ENCODE measurements at places on chromosomes 7 and 10.

- H3K4me1 ChIP-seq: peaks cover 5% of the 10 kb centered on the region
- H3K4me3 ChIP-seq: no peak overlapping the region
- no peak overlapping the region for H3K27ac ChIP-seq
- no peaks in the 10 kb centered on the region for H3K36me3 ChIP-seq
Measured at GRCh38 chr7:69781412-69781846, 183.2 kb downstream of the AUTS2 start.

DNA sequence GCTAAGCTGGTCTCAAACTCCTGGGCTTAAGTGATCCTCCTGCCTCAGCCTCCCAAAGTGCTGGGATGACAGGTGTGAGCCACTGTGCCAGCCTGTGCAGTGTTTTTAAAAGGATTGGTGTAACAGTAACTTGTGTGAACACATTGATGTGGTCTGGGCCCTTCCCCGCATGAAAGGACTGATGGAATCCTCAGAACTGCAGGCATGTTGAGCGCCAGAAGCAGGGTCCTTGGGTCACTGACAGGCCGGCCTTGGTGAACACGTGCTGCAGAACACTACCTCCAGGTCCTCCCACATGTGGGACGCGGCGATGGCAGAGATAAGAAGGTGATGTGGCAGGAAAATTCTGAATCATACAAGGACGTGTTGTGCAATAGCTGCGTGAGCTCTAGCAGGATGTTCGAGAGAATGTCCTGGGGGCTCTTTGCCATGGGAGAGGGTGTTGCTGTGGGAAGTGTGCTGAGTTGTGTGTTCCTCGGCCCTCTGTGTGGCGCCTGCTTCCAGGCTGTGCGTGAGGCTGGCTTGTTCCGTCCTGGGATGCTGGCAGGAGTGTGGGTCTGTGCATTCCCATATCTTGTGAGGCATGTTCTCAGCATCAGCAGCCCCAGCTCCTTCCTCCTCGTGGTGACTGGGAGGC is 68.2 kb downstream of the DNAJB6 start:
- no peak overlapping the region for H3K27ac ChIP-seq
- H3K4me1 ChIP-seq: no peaks in the 10 kb centered on the region
- H3K27me3 ChIP-seq: no peaks in the 10 kb centered on the region
- peaks cover 12% of the 10 kb centered on the region for H3K36me3 ChIP-seq

DNA sequence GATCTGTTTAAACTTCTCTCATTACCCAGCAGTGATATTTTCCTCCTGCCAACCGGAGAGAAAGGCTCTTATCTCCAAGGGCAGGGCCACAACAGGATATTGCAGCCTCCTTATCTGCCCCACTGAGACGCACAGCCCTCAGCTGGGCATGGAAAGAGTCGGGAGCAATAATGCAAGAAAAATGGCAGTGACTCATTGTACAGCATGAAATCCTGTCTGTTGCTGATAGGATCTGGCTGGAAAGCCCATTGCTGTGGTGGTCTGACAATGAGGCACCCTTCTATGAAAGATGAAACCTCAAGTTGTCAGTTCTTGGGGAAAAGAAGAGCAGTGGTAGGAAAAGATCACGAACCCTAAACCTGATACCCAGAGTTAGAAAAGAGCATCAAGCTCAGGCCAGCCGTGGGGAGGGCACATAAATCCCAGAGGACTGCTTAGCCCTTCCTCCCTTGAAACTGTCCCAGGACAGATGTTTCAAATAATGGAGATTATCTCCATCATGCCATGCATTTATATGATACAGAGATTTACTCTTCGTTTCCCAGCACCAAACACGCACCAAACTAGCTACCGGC is 47.0 kb upstream of the FIGNL1 start:
- no peak overlapping the region for H3K4me3 ChIP-seq
- no peaks in the 10 kb centered on the region for H3K36me3 ChIP-seq
- no peak for DNase-seq
- no peaks in the 10 kb centered on the region for H3K27me3 ChIP-seq
- H3K4me1 ChIP-seq: no peaks in the 10 kb centered on the region

DNA sequence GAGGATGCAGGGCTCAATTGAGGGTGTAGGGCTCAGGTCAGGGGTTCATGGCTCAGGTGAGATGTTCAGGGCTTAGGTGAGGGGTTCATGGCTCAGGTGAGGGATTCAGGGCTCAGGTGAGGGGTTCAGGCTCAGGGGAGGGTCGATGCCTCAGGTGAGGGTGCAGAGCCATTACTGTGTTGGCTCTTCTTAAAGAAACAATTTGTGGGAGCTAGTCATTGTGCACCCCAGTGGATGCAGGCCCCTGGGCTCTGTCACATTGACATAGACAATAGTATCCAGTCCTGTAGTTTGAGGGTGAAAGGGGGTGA is 86.7 kb downstream of the ADCY1 start:
- H3K27me3 ChIP-seq: no peaks in the 10 kb centered on the region
- no peak for DNase-seq
- H3K4me3 ChIP-seq: no peak overlapping the region
- no peak overlapping the region for H3K27ac ChIP-seq
- no peaks in the 10 kb centered on the region for H3K36me3 ChIP-seq

GRCh38 chr10:122341141-122341810 is 33.2 kb upstream of the PLEKHA1 start:
- H3K4me3 ChIP-seq: no peak overlapping the region
- peaks cover 2% of the 10 kb centered on the region for H3K4me1 ChIP-seq
- no peaks in the 10 kb centered on the region for H3K27me3 ChIP-seq
- H3K36me3 ChIP-seq: no peaks in the 10 kb centered on the region
- H3K27ac ChIP-seq: no peak overlapping the region

DNA sequence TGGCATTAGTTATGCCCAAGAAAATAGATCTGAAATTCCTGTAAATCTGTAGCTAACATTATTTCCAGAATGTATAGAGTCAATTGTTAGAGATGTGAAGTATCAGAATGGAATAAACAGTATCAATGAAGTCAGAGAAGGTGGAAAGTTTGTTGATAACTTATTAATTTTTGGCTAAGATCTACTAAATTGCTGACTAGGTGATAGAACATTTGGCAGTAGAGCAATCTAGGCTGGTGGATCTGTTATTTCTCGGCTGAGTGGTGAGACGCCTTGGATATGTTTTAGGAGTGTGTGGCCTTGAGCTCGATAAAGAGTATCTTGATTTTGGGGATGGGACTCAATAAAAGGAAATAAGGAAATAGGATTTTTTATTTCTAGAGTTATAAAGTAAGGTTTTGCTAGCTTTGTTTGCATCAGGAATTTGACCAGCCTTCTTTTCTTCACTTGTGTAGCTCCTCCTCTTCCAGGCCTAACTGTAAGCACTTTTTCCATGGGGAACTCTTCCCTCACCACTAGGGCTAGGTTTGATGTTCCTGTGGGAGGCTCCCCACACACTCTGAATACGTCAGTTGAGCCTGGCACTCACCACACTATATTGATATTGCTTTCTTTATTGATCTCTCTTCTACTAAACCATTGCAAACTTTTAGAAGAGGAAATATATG is 86.8 kb upstream of the CSTF2T start:
- H3K36me3 ChIP-seq: no peaks in the 10 kb centered on the region
- peaks cover 6% of the 10 kb centered on the region for H3K4me1 ChIP-seq
- DNase-seq: no peak
- no peak overlapping the region for H3K4me3 ChIP-seq
- H3K27ac ChIP-seq: no peak overlapping the region
- H3K27me3 ChIP-seq: no peaks in the 10 kb centered on the region

DNA sequence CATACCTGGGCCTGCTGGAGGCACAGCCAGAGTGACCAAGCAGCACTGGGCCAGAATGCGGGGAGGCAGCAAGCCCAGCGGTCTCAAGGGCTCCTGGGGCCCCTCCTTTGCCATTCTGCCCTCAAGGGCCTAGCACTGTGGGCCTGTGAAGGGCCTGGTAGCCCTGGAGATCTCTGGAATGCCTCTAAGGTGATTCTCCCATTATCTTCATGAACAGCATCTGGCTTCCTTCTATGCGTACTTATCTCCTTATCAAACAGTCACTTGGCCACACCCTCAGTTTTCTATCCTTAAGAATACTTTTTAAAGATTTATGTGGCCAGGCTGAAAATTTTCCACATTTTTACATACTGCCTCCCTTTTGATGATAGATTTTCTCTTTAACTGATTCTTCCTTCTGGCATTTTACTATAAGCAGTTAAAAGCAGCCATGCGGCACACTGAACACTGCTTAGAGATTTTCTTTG is 67.5 kb upstream of the CCNY start:
- H3K27me3 ChIP-seq: peaks cover 3% of the 10 kb centered on the region
- no peaks in the 10 kb centered on the region for H3K4me1 ChIP-seq
- H3K27ac ChIP-seq: no peak overlapping the region
- no peaks in the 10 kb centered on the region for H3K36me3 ChIP-seq

GRCh38 chr7:44391171-44391570 is 65.8 kb upstream of the CAMK2B start:
- H3K27ac ChIP-seq: no peak overlapping the region
- no peaks in the 10 kb centered on the region for H3K27me3 ChIP-seq
- peaks cover 44% of the 10 kb centered on the region for H3K36me3 ChIP-seq
- DNase-seq: no peak
- H3K4me3 ChIP-seq: no peak overlapping the region
- no peaks in the 10 kb centered on the region for H3K4me1 ChIP-seq

- no peak overlapping the region for H3K27ac ChIP-seq
- H3K36me3 ChIP-seq: no peaks in the 10 kb centered on the region
- no peaks in the 10 kb centered on the region for H3K27me3 ChIP-seq
- DNase-seq: peak; percentile 12
- H3K4me3 ChIP-seq: no peak overlapping the region
- no peaks in the 10 kb centered on the region for H3K4me1 ChIP-seq
Measured at GRCh38 chr7:49643321-49643720, 130.1 kb upstream of the VWC2 start.

DNA sequence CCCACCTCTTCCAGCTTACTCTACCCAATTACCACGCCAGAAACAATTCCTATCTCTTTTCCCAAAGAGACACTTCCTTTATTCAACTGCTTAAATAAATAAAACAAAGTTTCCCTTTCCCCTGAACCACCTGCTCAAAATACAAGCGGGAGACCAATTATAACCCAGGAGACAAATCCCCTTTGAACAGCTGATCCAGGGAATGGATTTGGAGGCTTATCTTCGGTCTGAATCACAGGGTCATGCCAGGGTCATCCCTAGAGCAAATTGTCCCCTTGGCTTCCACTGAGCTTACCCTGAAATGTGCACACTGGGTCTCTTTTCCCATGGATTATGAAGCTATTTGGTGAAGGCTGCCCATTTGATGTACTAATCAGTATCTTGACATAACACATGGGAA is 99.9 kb upstream of the JAZF1 start:
- H3K27ac ChIP-seq: no peak overlapping the region
- H3K4me1 ChIP-seq: peaks cover 7% of the 10 kb centered on the region
- no peak overlapping the region for H3K4me3 ChIP-seq
- H3K27me3 ChIP-seq: no peaks in the 10 kb centered on the region
- H3K36me3 ChIP-seq: no peaks in the 10 kb centered on the region

DNA sequence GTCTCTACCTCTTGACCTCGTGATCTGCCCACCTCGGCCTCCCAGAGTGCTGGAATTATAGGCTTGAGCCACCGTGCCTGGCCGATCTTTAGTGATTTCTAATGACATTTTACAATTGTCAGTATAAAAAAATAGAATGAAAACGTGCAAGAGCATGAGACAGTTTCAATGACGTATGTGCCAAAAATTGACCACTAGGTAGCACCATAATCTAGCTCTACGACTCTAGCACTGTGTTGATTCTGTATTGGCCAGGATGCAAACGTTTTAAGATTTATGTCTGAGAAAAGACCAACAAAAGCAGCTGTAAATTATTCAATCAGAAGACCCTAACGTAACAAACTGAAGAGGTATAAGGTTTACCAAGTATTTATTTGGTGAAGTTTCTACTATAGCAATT is 25.4 kb upstream of the EXOC6 start:
- DNase-seq: no peak
- no peaks in the 10 kb centered on the region for H3K27me3 ChIP-seq
- H3K4me1 ChIP-seq: peaks cover 6% of the 10 kb centered on the region
- H3K4me3 ChIP-seq: no peak overlapping the region
- H3K36me3 ChIP-seq: no peaks in the 10 kb centered on the region
- no peak overlapping the region for H3K27ac ChIP-seq

DNA sequence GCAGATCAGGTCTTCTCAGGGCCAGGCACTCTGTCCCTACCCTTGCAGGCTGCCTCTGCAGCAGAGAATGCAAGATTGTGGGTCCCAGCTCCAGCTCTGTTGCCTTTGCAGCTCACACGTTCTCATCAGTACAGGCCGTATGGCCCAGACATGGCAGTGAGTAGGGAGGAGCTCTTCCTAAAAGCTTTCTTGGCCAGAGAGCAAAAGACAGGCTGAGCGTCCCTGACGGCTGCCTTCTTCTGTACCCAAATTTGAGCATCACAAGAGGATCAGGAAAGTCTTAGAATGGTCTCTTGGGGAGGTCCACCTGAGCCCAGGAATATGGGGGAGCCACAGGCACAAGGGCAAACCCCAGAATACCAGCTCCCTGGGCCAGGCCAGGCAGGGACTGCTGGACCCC is 266.3 kb upstream of the ZMIZ1 start:
- H3K4me3 ChIP-seq: no peak overlapping the region
- no peak for DNase-seq
- H3K36me3 ChIP-seq: no peaks in the 10 kb centered on the region
- no peaks in the 10 kb centered on the region for H3K4me1 ChIP-seq
- no peaks in the 10 kb centered on the region for H3K27me3 ChIP-seq

DNA sequence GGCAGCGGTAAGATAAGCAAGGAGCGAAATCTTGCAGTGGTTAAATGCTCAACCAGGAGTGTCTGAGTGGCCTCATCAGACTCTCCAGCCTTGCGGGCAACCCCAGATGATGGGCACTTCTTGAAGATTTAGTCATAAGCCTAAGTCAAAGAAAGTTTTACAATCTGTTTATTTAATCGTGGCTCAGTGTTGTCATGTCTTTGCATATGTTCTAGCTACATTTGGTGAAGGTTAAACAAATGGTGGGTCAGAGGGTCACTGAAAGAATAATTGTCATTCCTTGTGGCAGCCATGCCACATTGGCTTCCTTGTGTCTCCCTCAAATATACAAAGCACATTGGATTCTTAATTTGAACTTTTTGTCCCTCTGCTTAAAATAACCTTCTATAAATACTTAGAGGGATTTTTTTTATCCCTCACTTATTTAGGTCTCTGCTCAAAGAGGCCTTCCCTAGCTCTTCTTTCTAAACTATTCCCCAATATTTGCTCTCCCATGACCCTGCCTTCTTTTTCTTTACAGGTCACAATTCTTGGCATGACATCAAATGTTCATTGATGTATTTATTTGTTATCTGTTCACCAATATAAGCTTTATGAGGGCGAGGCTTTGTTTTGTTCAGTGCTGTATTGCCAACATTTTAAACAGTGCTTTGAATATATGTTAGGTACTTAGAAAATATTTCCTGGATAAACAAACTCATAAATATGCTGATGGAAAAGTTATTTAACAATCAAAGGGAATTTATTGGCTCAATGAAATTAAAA is 68.7 kb downstream of the NEUROD6 start:
- no peaks in the 10 kb centered on the region for H3K36me3 ChIP-seq
- no peak overlapping the region for H3K4me3 ChIP-seq
- no peak for DNase-seq
- no peak overlapping the region for H3K27ac ChIP-seq
